ENCODE measurements at places on chromosomes 11 and 22.
A peak's percentile ranks its signal among the peaks of the same experiment; 100 is the strongest.

DNA sequence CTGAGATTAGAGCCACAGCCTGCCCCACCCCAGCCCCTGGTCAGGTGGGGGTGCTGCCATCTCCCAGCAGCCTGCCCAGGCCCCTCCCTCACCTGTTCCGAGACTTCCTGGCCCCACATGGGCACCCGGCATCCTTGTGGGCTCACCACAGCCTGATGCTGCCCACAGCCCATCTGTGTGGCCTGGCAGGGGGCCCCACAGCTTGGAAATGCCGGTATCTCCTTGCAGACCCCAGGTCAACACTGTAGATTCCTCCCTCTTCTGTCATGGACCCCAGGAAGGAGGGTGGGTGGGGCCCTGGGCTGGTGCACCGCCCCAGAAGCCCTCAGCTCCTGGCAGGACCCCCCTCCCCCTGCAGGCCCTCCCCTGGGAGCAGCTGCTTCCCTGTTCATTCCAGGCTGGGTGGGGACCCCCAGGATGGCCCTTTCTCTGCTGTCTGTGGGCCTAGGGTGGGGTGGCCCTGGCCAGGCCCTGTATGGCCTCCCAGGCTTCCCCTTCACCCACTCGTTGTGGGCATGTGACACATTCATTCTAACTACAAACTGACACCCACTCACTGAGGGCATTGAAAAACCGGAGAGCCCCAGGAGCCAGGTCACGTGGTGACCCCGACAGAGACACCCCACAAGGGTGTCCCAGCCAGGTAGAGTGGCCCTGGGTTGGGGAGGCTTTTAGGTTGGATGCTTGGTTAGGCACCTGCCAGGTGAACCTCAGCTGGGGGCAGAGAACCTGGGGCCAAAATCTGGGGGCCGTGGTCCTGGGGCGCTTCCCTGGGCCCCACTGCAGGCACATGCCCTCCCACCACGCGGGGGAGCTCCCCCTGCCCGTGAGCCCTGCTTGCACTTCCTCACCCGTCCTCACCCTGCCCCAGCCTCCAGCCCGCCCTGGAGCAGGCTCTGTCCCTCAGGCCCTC is 44.1 kb upstream of the CCDC188 start:
- no peak for DNase-seq

GRCh38 chr11:1152316-1153104 is 5.2 kb upstream of the MUC5AC start:
- no peak for DNase-seq

- DNase-seq, result no peak
Measured at GRCh38 chr11:86571273-86571948, 101.0 kb downstream of the ME3 start.

DNA sequence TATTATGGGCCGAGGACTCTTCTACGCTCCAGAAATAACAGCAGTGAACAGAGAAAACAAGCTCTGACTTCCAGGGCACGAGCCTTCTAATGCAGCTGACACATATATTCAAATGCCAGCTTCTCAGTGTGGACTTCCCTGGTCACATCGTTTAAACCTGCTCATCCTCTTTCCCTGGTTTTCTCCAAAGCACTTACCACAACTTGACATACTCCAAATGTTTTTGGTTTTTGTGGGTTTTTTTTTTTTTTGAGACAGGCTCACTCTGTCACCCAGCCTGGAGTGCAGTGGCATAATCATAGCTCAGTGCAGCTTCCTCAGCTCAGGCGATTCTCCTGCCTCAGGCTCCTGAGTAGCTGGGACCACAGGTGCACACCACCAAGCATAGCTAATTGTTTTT is 105.5 kb downstream of the MICAL3 start:
- no peak for DNase-seq

- peak; percentile 47 for DNase-seq
Measured at GRCh38 chr22:36221799-36222751, 17.3 kb downstream of the APOL2 start.

- peak; percentile 14 for DNase-seq
Measured at GRCh38 chr11:1263010-1263409, 40.1 kb downstream of the MUC5B start.

DNA sequence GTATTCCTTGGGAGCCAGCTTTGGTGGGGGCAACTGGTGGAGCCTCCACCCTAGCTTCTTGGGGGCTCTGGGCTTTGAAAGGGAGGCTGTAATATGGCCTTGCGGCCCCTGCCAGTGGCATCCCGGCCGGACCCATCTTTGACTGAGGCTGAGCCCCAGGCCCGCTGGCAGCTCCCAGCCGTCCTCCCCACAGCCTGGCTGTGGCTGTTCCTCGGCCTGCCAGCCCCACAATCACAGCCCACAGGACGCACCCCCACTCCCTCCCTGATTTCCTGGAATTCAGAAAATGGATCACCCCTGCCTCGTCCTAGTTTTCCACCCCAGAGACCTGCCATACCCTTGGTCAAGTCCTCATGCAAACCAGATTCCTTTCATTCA is 23.2 kb downstream of the SERPINH1 start:
- DNase-seq, result no peak

DNA sequence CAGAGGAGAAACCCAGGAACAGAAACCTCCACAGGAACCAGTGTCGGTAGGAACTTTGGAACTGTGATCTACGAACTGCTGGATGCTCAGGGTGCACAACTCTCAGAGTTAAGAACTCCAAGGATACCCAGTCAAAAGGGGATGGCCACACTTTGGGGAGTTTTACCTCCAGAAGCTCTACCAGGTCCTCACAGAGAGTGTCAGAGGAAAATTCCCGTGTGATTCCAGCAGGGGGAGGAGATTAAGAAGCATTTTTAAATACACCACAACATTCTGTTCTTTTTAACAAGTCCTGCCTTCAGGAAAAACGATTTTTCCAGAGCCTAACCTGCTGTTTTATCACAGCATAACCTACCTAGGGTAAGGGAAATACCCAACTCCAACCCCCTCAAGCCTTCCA is 104.0 kb downstream of the SOX6 start:
- no peak for DNase-seq

GRCh38 chr11:130715085-130715876 is 201.0 kb downstream of the SNX19 start:
- DNase-seq, result no peak

- no peak for DNase-seq
Measured at GRCh38 chr11:20278727-20279126, 84.8 kb upstream of the HTATIP2 start.

- DNase-seq, result no peak
Measured at GRCh38 chr22:30000566-30000965, 79.7 kb upstream of the HORMAD2 start.

DNA sequence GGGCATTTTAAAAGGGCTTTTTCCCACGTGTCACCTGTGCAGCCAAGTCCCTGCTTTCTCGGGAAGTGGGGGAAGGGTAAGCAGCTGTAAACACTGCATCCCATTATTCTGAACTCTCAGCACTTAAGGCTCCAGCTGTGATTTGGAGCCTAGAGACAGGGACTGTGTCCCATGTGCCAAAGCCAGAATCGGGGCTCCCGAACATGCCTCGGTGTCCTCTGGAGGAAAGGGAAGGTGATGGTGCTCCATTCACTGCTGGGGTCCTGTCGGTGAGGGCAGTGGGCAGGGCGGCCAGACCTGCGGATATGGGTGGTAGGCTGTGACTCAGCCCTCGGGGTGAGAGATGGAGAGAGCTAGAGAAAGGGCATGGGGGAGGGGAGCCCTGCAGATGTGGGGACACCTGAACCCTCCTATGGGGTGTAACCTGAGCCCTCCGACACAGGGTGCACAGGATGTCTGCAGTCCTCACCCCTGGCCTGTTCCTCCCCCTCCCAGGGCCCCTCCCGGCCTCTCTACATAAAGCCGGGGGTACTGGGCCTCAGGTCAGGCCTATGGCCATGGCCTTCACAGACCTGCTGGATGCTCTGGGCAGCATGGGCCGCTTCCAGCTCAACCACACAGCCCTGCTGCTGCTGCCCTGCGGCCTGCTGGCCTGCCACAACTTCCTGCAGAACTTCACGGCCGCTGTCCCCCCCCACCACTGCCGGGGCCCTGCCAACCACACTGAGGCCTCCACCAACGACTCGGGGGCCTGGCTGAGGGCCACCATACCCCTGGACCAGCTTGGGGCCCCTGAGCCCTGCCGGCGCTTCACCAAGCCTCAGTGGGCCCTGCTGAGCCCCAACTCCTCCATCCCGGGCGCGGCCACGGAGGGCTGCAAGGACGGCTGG is 31.8 kb downstream of the CAPN1 start:
- DNase-seq, result no peak

- no peak for DNase-seq
Measured at GRCh38 chr22:23509571-23510302, 70.4 kb downstream of the IGLL1 start.

GRCh38 chr22:30573594-30574094 is 821 bp downstream of the GAL3ST1 start:
- no peak for DNase-seq

GRCh38 chr11:110463153-110463552 is 33.4 kb downstream of the FDX1 start:
- DNase-seq, result peak; percentile 28

- no peak for DNase-seq
Measured at GRCh38 chr22:32911503-32911902, 110.0 kb downstream of the TIMP3 start.

All from effector memory CD8-positive, alpha-beta T cell (primary cell).